Iris pigment epithelial cell (primary cell): ENCODE measurements at places on chromosomes 3 and 15.

GRCh38 chr3:29468187-29468586 is 187.3 kb downstream of the RBMS3 start:
- peak; percentile 90 for DNase-seq

GRCh38 chr3:157113832-157114505 is 46.0 kb downstream of the CCNL1 start:
- no peak for DNase-seq

DNA sequence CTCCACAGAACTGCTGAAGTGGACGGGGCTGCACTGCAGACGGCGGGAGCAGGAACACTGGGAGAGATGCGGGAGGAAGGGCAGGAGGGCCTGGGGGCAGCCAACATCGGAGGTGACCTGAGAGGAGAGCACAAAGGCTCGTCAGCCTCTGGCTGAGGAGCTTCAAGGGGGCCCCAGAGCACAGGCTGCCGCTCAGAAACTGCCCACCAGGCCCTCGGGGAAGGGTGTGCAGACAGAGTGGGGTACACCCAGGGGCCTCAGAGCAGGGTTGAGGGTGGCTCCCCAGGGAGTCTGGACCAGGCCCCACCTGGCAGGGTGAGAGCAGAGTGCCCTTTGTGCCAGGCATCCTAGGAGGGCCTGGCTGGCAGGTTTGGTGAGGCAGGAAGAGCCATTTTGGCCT is 14.7 kb upstream of the RHO start:
- no peak for DNase-seq

- DNase-seq: peak; percentile 5
Observed at GRCh38 chr3:23921052-23921511, 4.2 kb downstream of the RPL15 start.

DNA sequence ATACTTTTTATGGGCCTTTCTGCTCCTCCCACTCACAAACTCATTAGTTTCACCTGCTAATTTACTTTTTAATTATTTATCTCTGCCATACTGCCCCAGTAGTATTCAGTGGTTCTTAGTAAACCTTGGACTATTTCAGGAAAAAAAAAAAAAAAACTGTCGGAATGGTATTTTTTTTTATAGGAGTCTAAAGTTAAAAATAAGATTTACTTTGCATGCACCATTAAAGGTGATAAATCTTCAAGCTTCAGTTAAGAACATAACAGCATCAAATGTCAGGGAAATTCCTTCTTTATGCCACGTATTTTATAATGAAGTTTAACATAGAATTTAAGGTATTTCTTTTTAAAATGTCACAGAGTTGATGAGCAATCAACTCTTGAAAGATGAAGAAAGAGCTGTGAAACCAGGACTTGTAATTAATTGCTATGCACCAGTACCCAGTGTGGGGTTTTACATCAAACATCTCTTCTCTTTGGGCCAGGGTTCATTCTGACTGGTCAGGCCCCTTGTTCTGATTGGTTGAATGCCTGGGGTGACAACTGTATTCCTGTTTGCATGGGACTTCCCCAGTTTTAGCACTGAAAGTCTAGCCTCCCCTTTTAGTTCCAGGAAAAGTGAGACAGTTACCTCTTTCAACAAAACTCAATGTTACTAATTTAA is 40.3 kb upstream of the PTPRG start:
- DNase-seq: no peak

- DNase-seq: peak; percentile 34
Observed at GRCh38 chr3:124663690-124664089, 66.6 kb upstream of the UMPS start.

DNA sequence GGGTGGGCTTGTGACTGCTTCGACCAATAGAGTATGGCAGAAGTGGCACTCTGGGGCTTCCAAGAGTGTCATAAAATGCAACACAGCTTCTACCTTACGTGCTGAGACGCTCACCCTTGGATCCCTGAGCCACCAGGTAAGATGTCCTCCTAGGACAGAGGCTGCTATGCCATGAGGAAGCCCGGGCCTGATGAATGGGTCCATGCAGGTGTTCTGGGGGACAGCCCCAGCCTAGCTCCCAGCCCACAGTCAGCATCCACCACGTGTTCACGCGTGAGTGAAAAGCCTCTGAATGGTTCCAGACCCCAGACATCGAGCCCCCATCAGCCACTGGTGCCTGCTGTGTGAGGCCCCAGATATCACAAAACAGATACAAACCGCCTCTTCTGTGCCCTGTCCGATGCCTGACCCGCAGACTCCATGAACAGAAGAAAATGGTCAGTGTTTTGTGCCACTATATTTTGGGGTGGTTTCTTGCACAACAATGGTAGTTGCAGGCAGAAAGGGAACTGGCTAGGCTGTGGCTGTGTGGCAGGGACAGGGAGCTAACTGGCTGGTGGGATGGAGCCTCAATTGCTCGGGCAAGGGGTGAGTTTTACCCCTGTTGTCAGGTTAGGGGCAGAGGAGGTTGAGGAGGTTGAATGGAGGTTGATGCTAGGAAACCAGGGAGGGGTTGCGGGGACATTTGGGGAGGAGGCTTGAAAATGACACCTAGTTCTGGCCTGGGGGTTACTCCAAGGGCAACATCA is 92.2 kb downstream of the LINGO1 start:
- no peak for DNase-seq

GRCh38 chr15:44034334-44034733 is 160.7 kb downstream of the FRMD5 start:
- DNase-seq: peak; percentile 13

GRCh38 chr3:194032828-194033435 is 103.0 kb upstream of the HES1 start:
- no peak for DNase-seq

- DNase-seq: no peak
Observed at GRCh38 chr3:118137778-118138177, 896.9 kb downstream of the IGSF11 start.

DNA sequence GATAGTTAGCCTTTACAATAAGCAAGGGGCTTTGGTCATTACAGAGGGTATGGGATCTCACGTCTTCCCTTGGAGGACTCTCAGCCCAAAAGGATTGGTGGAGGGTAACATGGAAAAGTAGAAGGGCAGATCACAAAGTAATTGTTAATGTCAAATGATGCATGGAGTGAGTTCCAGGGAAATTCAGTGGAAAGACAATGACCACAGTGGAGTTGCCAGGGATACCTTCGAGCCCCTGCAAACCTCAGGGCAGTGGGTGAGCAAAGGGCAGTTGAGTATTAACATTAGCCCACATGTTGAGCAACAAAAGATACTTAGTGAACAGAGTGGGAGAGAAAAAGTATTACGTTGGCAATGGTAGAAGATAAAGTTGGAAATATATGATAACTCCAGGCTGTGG is 593.4 kb upstream of the NR2F2 start:
- no peak for DNase-seq

GRCh38 chr15:84648539-84648938 is 5.5 kb downstream of the WDR73 start:
- DNase-seq: no peak

GRCh38 chr15:88440021-88440420 is 27.2 kb downstream of the MRPL46 start:
- peak; percentile 85 for DNase-seq

- peak; percentile 38 for DNase-seq
Observed at GRCh38 chr3:167091226-167091625, 288.9 kb downstream of the ZBBX start.

DNA sequence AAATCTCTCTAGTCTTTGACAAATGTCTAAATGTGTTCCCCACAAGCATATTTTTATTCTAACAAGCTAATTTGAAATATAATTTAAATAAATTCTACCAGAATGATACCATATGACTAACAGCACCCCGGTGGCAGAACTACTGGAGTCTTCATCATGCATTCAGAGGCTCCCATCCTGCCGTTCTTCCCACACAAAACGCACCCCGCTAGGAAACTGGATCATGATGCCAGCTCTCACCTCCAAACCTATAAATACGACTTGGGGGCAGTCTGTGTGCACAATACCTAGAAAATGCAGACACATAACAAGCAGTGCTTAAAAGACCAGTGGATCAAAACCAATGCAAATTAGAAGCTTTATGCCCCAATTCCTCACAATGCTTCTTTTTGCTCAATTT is 8.5 kb downstream of the HOMER2 start:
- no peak for DNase-seq

GRCh38 chr15:60006203-60006862 is 2.2 kb downstream of the FOXB1 start:
- DNase-seq: peak; percentile 24

- no peak for DNase-seq
Observed at GRCh38 chr3:182731764-182732163, 61.5 kb upstream of the ATP11B start.

DNA sequence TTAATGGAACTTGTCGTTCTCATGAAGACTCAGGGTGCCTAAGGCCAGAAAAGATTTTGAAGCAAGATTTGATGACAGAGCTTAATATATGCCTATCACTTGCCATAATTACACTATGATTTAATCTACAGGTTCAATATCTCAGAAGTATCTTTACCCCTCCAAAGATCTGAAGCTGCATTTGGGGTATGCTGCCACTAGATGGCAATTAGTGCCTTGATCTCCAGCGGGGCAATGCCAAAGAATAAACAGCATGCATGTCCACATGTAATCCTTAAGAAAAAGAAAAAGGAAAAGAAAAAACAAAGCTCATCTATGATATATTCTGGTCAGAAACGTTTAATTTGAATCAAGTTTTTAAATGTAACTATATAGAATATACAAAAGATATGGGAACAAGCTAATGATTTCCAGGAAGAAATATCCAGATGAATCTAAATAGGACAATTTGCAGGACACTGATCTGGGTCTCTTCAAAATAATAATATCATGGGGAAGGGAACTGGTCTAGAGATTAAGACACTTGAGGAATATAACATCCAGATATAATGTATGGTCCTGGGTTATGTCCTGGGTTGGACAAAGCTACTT is 55.0 kb upstream of the SOX14 start:
- peak; percentile 2 for DNase-seq

GRCh38 chr3:32972482-32973146 is 21.2 kb downstream of the CCR4 start:
- no peak for DNase-seq

DNA sequence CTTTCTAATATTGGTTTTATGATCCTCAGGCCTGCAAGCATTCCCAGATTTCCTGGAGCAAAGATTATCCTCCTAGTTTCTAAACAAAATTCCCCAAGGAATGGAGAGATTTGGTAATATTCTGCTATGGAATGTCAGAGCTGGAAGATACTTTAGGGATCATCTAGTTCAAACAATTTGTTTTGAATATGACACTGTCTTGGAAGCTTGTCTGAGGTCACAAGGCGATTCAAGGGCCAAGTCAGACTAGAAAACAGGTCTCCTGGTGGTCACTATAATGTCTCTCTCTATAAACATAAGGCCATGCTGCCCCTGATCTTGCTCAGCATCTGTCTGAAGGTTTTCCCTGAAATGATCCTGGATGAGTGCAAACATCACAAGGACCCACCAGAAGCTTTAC is 143.4 kb upstream of the BCL6 start:
- no peak for DNase-seq

DNA sequence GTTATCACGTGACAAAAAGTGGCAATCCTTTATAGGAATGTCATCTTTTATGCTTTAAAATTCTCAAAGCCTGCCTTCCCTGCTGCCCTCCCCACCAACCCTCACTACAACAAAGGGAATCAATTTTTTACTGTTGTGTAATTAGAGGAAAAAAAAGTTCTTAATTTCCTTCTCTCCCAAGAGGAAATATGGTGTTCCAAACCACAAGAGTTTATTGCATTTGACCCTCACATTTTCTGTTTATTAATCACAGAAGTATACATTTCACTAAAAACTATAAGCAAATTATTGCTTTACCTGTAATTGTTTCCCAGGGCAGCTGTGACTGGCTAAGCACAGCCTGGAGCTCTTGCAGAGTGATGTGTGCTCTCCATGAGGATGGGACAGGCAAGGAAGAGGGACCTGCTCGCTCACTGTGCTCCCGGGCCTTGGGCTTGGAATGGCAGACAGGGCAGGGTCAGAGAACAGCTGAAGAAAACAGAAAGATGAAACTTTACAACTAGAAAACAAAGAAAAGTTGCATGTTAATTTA is 31.3 kb upstream of the ATP10A start:
- DNase-seq: no peak

DNA sequence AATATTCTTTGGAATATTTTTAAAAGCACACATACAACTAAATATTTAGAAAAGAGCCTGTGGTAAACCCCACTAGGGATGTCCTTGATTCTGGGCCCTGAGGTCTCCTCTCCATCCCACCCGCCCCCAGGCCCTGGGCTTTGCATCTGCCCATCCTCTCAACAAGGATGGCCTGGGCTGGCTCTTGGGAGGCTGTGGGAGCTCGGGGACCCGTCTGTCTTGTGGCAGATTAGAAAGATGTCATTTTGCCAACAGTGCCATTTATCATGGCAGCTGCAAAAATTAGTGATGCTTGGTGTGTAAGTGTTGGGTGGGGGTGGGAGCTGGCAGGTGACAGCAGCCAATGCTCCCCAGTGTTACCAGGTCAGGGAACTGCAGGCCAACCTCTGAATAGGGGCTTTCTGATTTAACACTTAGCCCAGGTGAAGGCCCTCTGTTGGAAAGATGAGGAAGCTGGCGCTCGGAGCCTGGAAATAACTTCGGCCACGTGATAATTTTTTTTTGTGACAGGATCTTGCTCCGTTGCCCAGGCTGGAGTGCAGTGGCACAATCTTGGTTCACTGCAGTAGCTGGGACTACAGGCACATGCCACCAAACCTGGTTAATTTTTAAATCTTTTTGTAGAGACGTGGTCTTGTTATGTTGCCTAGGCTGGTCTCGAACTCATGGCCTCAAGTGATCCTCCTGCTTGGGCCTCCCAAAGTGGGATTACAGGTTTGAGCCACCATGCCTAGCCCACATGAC is 16.9 kb upstream of the CSPG4 start:
- DNase-seq: no peak

- DNase-seq: no peak
Observed at GRCh38 chr15:86203462-86203861, 123.8 kb downstream of the AGBL1 start.

DNA sequence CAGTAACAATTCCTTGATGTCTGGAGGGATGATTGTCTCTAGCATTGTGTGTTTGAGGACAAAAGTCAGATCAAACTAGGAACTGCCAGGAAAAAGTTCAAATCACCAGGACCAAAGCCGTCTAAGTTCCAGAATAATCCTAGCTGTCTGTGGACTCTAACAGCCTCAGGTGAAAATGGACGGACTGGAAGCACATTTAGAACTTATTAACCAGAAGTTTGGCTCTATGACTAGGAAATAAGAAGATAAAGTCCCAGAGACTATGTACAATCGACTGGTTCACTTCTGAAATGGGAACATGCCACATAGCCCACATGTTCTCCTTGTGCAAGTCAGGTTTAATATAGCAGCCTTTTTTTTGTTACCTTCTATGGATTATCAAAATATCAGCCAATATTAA is 50.6 kb upstream of the SGO1 start:
- no peak for DNase-seq
